ENCODE measurements at places on chromosomes 4 and X. TPM values are rescaled to one million over a fixed set of nuclear protein-coding genes. Genes with fewer than 3 reads are reported as not detected.

The CXCL11 gene
- not detected for polyA plus RNA-seq

The SPRY1 gene
- polyA plus RNA-seq, result not detected

The CNGA1 gene
- not detected for polyA plus RNA-seq

The LONRF3 gene
- not detected for polyA plus RNA-seq

The NHS gene
- not detected for polyA plus RNA-seq

The HTN3 gene
- polyA plus RNA-seq, result not detected

The CD99 gene
- 278 TPM for polyA plus RNA-seq

The C4orf51 gene
- not detected for polyA plus RNA-seq

The SRP72 gene
- polyA plus RNA-seq, result 163 TPM

The MAGEB17 gene
- polyA plus RNA-seq, result 0.26 TPM

The PPARGC1A gene
- not detected for polyA plus RNA-seq

The CXCL3 gene
- not detected for polyA plus RNA-seq

The SLC34A2 gene
- not detected for polyA plus RNA-seq

The SH3D19 gene
- 0.10 TPM for polyA plus RNA-seq

The THOC2 gene
- 41.4 TPM for polyA plus RNA-seq

The MAOB gene
- polyA plus RNA-seq, result not detected

The NUDT10 gene
- polyA plus RNA-seq, result 0.33 TPM

The XG gene
- not detected for polyA plus RNA-seq

The EGF gene
- 0.51 TPM for polyA plus RNA-seq

The TRIM60 gene
- not detected for polyA plus RNA-seq

The FAM156B gene
- polyA plus RNA-seq, result 7.4 TPM

The CITED1 gene
- not detected for polyA plus RNA-seq

The RBMXL3 gene
- not detected for polyA plus RNA-seq

The MAGEA12 gene
- polyA plus RNA-seq, result not detected

The TMPRSS11F gene
- polyA plus RNA-seq, result not detected

The PCDH19 gene
- not detected for polyA plus RNA-seq

The IL9R gene
- 2.5 TPM for polyA plus RNA-seq
